ENCODE measurements at places on chromosomes 6 and 20.

DNA sequence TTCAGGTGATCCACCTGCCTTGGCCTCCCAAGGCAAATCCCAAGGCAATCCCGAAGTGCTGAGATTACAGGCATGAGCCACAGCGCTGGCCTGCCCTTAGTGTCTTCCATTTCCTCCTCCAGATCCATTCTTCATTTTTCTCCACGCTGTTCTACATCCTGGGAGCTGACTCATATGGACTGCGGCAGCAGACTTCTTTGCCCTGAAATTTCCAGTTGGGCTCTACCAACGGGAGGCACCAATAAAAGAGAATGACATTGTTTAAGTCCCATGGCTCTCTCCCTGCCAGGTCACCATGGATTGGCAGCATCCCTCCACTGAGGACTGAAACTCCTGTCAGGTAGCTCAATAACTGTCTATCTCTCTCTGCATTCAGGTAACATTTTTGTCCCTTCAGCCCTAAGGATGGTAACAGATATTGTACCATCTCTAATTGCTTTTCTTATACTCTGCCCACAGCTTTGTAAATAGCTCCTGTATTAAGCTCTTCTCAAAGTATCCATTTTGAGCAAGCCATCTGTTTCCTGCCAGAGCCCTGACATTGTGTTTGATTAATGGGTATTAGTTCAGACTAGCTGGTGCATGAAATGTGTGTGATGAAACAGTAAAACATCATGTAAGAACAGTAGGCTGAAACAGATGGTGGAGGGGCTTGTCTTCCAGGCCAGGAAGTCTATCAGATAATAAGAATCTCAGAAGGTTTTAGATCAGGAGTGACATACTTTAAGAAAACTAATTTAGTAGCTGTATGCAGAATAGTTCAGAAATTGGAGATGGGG is 3.6 kb downstream of the TBCC start:
- DNase-seq, result no peak

DNA sequence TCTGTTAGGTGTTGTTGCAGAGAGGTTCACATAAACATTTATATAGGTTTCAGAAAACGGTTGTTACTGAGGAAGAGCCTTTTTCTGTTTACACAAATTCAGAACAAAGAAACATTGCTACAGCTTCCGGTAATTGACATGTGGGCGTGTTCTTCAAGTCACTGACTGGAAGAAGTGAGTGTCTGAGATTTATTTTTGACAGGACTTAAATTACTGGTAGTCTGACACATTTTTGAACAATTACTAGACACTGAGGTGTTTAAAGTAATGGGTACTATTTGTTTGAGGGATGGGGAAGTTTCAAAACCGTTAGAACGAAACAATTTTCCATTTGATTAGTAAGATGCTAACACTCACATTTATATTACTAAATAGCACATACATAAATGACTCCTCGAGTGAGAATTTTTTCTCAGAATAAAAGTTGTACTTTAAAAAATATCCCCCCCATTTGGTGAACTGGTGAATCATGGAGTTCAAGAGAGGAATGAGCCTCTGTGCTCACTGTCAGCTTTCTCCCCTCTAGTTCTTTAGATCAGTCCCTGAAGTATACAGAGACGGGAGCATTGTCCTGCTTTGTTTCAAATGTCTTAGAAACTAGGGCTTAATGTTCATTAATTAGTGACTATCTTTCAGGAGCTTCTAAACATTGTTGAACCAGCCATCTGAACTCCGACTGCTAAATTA is 98.7 kb downstream of the TSHZ2 start:
- DNase-seq, result no peak

GRCh38 chr20:54062812-54063280 is 7.5 kb downstream of the BCAS1 start:
- peak; percentile 73 for DNase-seq

DNA sequence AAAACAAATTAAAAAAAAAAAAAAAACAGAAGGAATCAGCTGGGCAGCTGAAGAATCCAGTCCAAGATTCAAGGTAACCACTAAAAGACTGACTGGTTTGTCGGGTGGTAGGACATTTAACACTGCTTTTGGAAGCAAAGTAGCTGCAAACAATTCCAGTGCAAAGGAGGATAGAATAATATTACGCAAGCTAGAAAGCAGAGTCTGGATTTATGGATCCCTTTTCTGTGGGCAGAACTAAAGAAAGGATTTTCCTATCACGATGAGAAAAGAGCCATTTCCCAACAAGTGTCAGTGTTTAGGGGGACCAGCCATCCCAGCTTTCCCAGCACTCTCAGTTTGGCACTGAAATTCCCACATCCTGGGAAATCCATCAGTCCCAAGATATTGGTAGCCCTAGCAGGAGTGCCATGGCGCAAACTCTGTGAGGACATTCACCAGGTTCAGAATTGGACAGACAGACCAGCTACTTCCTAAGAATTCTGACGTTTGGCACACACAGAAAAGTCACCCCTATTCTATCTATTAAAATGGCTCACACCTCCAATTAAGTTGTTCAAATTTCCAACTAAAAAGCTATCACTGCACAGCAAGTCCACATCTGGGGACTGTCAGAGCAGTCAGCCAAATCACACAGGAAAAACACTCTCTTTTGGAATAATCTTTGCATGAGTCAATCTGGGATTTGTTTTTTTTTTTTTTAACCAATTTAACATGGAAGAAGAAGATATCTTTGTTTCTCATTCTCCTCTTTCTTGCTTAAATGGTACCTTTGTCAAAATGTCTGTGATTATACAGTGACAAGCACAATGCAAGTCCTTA is 356.8 kb upstream of the ARID1B start:
- no peak for DNase-seq

Data from erythroblast (primary cell).